ENCODE measurements at places on chromosomes 3 and 15. TPM values are rescaled to one million over a fixed set of nuclear protein-coding genes. Genes with fewer than 3 reads are reported as not detected.

GRCh38 chr3:160312014-160312624 is 86.9 kb downstream of the C3orf80 start:
- no peaks in the 10 kb centered on the region for H3K4me1 ChIP-seq
- no peaks in the 10 kb centered on the region for H3K27me3 ChIP-seq
- DNase-seq, result peak; percentile 58
- H3K27ac ChIP-seq, result no peak overlapping the region
- peaks cover 11% of the 10 kb centered on the region for H3K36me3 ChIP-seq

GRCh38 chr15:62503451-62503850 is 338.4 kb upstream of the C2CD4B start:
- H3K4me1 ChIP-seq, result no peaks in the 10 kb centered on the region
- H3K27me3 ChIP-seq, result peaks cover 4% of the 10 kb centered on the region
- H3K27ac ChIP-seq, result no peak overlapping the region
- no peak for DNase-seq
- H3K36me3 ChIP-seq, result no peaks in the 10 kb centered on the region

DNA sequence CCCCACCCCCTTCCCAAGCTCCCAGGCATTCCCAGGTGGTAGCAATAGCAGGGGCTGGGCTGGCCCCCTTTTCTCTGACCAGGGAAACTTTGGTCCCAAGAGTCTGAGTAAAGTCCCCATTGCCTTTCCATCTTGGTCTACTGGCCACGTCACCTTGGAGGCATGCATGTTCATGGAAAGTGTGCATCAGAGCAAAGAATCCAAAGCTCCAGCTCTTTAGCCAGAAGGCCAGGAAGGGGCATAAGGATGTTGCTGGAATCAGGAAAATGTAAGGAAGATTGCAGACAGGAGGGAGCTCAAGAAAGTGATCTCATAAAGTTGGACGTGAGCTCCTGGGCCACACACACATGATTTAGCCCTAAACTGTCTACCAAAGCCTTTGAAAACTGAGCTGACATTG is 63.6 kb downstream of the KBTBD12 start:
- peaks cover 30% of the 10 kb centered on the region for H3K27me3 ChIP-seq
- DNase-seq, result peak; percentile 33
- no peaks in the 10 kb centered on the region for H3K4me1 ChIP-seq
- no peaks in the 10 kb centered on the region for H3K36me3 ChIP-seq
- H3K4me3 ChIP-seq, result no peak overlapping the region

GRCh38 chr3:189787191-189787590 is 156.0 kb downstream of the TP63 start:
- no peaks in the 10 kb centered on the region for H3K27me3 ChIP-seq
- no peak overlapping the region for H3K4me3 ChIP-seq
- H3K36me3 ChIP-seq, result no peaks in the 10 kb centered on the region
- DNase-seq, result no peak
- H3K27ac ChIP-seq, result no peak overlapping the region

DNA sequence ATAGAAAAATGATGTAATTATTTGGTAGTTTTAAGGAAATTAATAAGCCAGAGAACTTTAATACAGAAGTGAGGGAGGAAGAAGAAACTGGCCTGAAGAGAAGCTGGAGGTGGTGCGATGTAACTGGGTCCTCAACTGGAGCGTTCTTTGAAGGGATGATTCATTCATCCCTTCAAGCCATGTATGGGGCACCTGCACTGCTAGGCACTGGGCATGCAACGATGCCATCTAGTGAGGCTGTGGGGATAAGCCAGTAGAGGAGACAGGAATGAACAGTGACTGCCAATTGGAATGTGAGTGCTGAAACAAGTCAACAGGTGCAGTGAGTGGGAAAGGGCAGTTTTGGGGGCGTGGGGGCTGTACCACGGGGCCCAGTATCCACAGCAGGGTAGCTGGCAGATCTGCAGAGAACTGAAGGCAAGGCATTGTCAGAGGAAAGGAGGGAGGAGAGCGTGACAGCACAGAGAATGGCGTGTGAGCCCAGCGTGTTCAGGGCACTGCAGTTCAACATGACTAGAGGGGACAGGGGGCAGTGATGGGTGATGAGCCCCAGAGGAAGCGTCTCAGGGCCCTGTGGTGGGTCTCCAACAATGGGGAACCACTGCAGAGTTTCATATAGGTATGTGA is 3.8 kb upstream of the KIF23 start:
- H3K4me1 ChIP-seq, result peaks cover 12% of the 10 kb centered on the region
- no peak overlapping the region for H3K27ac ChIP-seq
- H3K36me3 ChIP-seq, result no peaks in the 10 kb centered on the region
- peaks cover 7% of the 10 kb centered on the region for H3K27me3 ChIP-seq
- no peak overlapping the region for H3K4me3 ChIP-seq
- DNase-seq, result no peak

DNA sequence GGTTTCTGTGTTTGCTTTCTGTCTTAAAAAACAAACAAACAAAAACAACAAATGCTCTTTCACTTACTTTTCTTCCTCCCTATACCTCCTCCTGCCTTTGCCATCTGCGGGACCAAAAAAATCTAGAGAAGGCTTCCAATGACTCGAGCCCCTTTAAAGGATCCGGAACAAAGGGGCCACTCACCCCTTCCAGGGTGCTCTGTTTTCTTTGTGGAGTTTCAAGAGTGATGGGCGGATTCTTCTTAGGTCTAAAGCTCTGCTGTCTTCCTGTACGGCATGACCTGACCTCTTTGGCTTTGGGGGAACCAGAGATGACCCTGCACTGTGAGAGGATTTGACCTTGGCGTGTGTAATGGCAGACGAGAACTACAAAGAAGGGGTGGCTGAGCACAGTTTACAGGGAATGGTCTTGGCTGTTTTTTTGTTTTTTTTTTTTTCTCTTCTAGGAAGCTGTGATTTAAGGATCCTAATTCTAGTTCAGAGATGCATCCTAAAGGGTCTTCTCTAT is 2.2 kb upstream of the MUC20 start:
- no peak for DNase-seq
- peaks cover 5% of the 10 kb centered on the region for H3K4me1 ChIP-seq
- H3K27ac ChIP-seq, result peak overlapping the region; percentile 12
- H3K27me3 ChIP-seq, result peaks cover 3% of the 10 kb centered on the region
- H3K36me3 ChIP-seq, result peaks cover 13% of the 10 kb centered on the region

FAM81A gene
- total RNA-seq, result 1.9 TPM

GRK7 gene
- not detected for total RNA-seq

CLRN1 gene
- total RNA-seq, result not detected

ZNF619 gene
- 8.4 TPM for total RNA-seq

TMEM45A gene
- 0.26 TPM for total RNA-seq

STRC gene
- total RNA-seq, result 0.05 TPM

Measured in activated CD4-positive, alpha-beta T cell treated with anti-CD3 and anti-CD28 coated beads, Interleukin-2, amount 10 ng/mL, durations not matched to agents 24 days and 14 days (primary cell).